HT1080 (cell line): ENCODE measurements at places on chromosomes 16 and 17. TPM values are rescaled to one million over a fixed set of nuclear protein-coding genes. Genes with fewer than 3 reads are reported as not detected.

FAAP100 gene
- 28.7 and 31.6 TPM in 2 replicates for total RNA-seq

HOXB9 gene
- 25.1 and 31.4 TPM in 2 replicates for total RNA-seq

SLC5A2 gene
- not detected in 2 replicates for total RNA-seq

TERF2IP gene
- 38.6 and 46.8 TPM in 2 replicates for total RNA-seq

DHODH gene
- 10.3 and 14.6 TPM in 2 replicates for total RNA-seq

NEURL4 gene
- total RNA-seq: 20.7 TPM in 2 replicates

OR1F1 gene
- not detected in 2 replicates for total RNA-seq

C16orf92 gene
- not detected in 2 replicates for total RNA-seq

SULT1A2 gene
- total RNA-seq: 1.0 TPM in 1 of 2 replicates, not detected in the other

FAM171A2 gene
- 11.4 and 11.7 TPM in 2 replicates for total RNA-seq

PDE6G gene
- total RNA-seq: 0.10 and 0.35 TPM in 2 replicates

TEKT1 gene
- not detected in 2 replicates for total RNA-seq

KRT33B gene
- not detected in 2 replicates for total RNA-seq

NDEL1 gene
- 21.9 and 35.4 TPM in 2 replicates for total RNA-seq

CCL18 gene
- not detected in 2 replicates for total RNA-seq

TBC1D3K gene
- total RNA-seq: 1.2 TPM in 1 of 2 replicates, not detected in the other

FGF11 gene
- 0.23 and 0.37 TPM in 2 replicates for total RNA-seq

PHOSPHO1 gene
- total RNA-seq: 0.47 TPM in 1 of 2 replicates, not detected in the other

TBC1D3D gene
- total RNA-seq: 0.13 and 0.48 TPM in 2 replicates
